NCI-H774 (cell line): ENCODE measurements at places on chromosomes 3 and 15.

DNA sequence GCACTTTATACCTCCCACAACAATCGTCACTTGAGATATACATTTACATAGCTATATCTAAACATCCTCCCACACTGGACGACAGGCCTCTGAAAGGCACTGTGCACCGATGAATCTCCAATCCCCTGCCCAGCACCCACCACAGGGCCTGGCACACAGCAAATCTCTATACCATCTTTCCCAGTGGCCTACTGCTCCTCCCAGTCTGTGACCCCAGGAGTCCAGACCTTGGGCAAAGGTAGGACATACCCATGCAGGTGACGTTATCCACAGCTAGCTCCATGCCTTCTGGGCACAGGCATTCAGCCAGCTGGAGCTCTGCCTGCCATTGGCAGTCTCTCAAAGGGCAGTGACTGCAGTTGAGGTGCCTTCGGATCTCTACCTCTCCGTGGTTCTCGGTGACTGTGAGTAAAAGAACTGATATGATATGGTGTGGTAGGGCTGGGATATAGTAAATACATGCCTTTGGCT is 5.8 kb downstream of the LTK start:
- DNase-seq = no peak

DNA sequence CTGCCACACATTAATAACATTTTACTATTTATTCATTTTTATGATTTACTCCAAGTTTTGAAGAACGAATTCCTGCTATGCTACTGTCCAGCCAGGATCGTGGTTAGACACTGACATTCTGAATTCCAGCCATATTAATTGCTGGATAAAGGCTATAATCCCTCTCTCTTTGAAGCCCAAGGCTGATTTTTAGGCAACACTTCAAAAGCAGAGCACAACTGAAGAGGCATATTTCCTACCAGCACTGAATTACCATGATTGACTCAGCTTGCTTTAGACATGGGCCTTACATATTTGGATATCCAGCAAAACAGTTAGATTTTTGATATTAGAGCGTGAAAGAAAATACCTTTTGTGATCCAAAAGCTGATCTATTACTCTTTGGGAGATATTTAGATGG is 205.0 kb downstream of the ZIC1 start:
- DNase-seq = no peak

GRCh38 chr3:58349792-58350626 is 17.3 kb downstream of the PXK start:
- DNase-seq = no peak

GRCh38 chr3:71194785-71195184 is 388.7 kb downstream of the FOXP1 start:
- DNase-seq = no peak

GRCh38 chr3:10780243-10780642 is 35.8 kb upstream of the SLC6A11 start:
- DNase-seq = no peak

GRCh38 chr3:169526246-169526645 is 137.3 kb downstream of the MECOM start:
- no peak for DNase-seq

- DNase-seq = no peak
Observed at GRCh38 chr3:122982216-122983185, 45.1 kb downstream of the SEMA5B start.

GRCh38 chr3:100880072-100880471 is 113.1 kb downstream of the ABI3BP start:
- no peak for DNase-seq

DNA sequence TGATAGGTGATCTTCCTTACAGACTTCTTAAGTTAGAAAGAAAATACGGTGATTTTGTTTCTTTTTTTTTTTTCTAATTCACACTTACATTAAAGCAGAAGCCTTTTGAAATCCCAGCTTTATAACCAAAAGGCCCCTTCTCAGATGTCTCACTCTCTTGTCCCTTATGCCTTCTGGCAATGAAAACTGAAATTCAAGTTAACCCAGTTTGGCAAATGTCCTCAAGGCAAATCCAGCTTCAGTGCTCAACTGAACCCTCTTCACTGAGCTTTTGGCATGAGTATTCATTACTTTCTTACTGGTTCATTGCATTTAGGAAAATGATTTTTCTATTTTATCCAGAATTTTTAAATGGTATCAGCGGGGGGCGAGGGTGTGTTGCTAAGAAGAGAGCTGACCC is 17.0 kb downstream of the PLCH1 start:
- no peak for DNase-seq

DNA sequence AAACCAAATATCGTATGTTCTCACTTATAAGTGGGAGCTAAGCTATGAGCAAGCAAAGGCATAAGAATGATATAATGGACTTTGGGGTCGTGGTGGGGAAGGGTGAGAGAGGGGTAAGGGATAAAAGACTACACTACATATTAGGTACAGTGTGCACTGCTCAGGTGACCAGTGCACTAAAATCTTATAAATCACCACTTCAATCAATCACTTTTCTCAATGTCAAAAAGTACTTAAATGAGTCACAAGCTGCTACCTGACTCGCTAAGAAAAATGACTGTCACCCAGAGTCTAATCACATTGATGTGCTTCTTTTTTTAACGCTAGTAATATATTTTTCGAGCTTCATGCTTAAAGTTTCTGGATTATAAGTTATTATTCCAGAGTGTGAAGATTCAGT is 95.5 kb downstream of the CBLB start:
- DNase-seq = no peak

GRCh38 chr15:25799906-25800700 is 63.0 kb downstream of the ATP10A start:
- DNase-seq = no peak

DNA sequence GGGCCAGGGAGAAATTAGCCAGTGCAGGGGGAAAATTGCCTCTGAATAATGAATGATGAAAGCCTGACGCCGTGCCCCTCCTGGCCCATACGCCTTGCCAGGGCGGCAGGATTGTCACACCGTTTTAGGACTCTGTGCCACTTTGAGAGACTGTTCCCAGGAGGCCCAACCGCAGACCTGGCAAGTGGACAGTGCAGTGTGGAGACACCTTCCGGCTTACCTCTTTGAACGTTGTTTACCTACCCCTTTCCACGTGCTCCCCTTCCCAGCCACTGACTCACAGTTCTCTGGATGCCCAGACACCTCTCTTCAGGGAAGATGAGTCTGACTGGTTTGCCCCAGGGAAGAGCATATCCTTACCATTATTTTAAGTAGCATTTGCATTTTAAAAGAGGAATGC is 84.0 kb upstream of the PXYLP1 start:
- DNase-seq = no peak

DNA sequence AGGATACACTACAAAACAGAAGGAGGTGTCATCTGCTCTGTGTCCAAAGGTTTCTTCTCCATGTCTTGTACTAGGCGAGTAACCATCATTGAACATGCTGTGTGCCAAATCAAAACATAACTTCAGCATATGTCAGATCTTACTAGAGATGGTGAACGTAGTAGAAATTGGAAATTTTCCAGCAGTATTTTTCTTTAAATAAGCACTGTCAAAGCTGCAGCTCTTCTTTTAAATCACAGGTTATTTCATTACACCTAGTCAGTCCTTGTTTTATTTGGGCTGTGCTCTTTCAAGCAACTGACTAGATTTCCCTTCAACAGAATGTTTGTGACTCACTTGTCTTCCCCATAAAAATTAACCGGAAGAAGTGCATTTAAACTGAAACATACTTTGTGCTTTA is 46.5 kb downstream of the MSL2 start:
- DNase-seq = no peak

- no peak for DNase-seq
Observed at GRCh38 chr15:56088389-56088788, 95.0 kb upstream of the NEDD4 start.

GRCh38 chr3:104555728-104556127 is 811.0 kb upstream of the ALCAM start:
- DNase-seq = peak; percentile 23

DNA sequence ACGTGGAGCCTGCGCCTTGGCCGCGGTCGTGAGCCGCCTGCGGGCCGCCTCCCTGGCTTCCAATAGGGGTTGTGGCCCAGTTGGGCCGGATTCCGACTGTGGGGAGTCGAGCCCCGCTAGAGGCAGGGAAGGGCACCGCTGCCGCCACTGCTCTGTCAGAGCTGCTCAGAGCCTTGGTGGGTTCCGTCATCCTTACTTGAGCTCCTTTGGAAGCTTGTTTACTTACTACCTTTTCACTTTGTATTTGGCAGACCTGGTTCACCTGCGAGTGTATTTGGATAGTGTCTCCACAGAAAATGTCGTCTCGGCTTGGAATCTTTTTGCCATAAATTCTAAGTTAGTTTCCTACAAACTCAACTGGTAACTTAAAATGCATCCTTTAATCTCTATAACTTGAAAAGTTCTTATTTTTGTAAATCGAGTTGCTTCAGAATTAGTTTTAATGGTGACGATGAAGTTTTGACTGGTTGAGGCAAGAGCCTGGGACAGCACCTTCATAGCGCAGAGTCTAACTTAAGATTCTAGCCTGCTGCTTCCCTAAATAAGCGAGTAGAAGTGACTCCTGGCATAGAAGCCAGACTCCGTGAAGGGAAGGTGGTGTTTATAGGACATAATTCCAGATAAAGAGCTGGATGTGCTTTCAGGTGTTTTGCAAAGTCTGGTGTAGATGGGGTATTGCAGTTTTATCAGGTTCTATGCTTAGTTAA is 800 bp downstream of the DAG1 start:
- DNase-seq = no peak

DNA sequence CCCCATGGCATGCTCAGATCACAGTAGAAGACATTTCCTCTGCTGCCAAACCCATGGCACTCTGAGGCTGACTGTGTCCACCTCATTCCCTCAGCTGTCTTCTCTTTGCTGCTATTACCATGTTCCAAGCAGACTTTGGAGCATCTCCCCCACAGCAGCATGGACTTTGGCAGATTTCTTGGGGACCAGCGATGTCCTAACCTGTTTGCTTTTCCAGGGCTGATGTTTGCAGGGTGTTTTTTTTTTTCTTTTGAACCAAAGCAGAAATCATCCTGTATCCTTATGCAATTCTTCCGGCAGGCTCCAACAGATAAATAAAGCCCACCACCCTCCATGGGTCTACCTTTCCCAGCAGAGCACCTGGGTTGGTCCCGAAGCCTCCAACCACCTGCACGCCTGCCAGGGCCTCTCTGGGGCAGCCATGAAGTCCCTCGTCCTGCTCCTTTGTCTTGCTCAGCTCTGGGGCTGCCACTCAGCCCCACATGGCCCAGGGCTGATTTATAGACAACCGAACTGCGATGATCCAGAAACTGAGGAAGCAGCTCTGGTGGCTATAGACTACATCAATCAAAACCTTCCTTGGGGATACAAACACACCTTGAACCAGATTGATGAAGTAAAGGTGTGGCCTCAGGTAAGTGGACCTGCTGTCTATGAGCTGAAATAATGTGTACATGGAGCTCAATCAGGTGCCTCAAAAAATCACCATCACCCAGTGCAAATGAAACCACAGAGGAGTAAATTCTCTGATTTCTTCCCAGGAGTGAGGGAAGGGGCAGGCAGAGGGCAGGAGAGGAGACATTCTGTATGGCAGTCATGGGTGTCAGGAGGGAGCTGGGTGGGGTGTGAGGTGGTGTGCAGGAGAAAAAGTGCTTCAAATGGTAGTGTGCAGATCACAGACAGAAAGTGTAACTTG is at the start of gene AHSG:
Gene AHSG, plus strand, starts transcription at position 340 of the 916 bp plus-strand sequence. Its CDS starts 82 bp downstream, at position 422.
- DNase-seq = no peak

GRCh38 chr15:58568157-58568571 is 136.4 kb downstream of the LIPC start:
- DNase-seq = no peak

GRCh38 chr3:195168009-195168762 is 102.8 kb downstream of the XXYLT1 start:
- DNase-seq = no peak
